ENCODE measurements at places on chromosomes 6 and 20. TPM values are rescaled to one million over a fixed set of nuclear protein-coding genes. Genes with fewer than 3 reads are reported as not detected.
A peak's percentile ranks its signal among the peaks of the same experiment; 100 is the strongest.

- peak overlapping the region; percentile 85 for H3K27ac ChIP-seq
- H3K4me1 ChIP-seq, result peaks cover 39% of the 10 kb centered on the region
- H3K4me3 ChIP-seq, result peak overlapping the region; percentile 69
These were observed 11.6 kb downstream of the BACH2 start for GRCh38 chr6:90285042-90285481.

DNA sequence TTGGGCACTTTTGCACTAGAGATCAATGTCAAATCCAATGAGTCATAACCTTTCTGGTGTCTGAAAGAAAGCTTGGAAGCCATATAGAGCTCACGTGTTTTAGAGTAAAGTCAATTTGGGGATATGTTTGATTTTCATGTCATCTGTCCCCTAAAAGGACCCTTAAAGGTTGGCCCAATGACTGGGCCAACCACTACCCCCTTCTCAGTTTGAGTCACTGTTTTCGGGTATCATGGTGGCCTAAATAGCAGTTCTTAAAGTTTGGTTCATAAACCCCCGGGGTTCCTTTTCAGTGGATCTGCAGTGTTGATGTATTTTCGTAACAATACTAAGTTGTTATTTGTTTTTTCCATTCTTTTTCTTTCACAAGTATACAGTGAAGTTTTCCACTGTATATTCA, 327.6 kb downstream of the PRL start:
- H3K27ac ChIP-seq, result no peak overlapping the region
- peaks cover 16% of the 10 kb centered on the region for H3K36me3 ChIP-seq
- H3K4me1 ChIP-seq, result peaks cover 49% of the 10 kb centered on the region
- no peak for DNase-seq
- no peaks in the 10 kb centered on the region for H3K27me3 ChIP-seq
- H3K4me3 ChIP-seq, result no peak overlapping the region

GRCh38 chr6:12621754-12622153, 94.8 kb upstream of the PHACTR1 start:
- H3K4me1 ChIP-seq, result peaks cover 9% of the 10 kb centered on the region
- no peak overlapping the region for H3K27ac ChIP-seq
- H3K27me3 ChIP-seq, result no peaks in the 10 kb centered on the region
- no peak overlapping the region for H3K4me3 ChIP-seq
- DNase-seq, result no peak

DNA sequence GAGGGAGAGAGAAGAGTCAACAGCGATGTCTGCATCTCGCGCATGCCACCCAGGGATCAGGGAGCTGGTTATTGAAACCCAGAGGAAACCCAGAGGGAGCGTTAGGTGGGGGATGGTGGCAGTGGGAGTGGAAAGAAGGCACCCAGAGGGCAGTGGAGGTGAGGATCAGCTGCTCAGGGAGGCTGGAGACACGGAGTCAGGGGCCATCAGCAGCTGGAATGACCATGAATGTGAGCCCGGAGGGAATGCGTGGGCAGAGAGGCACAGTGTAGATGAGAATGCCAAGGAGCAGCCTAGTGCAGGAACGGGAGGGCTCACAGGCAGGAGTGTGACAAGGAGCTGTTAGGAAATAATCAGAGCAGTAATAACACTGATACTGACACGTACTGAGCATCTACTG, 36.2 kb downstream of the RSPO4 start:
- no peak for DNase-seq
- no peaks in the 10 kb centered on the region for H3K4me1 ChIP-seq
- peaks cover 23% of the 10 kb centered on the region for H3K27me3 ChIP-seq
- no peak overlapping the region for H3K4me3 ChIP-seq

Gene PCSK2
- total RNA-seq, result 61.2 TPM

Gene AGER
- 11.1 TPM for total RNA-seq
